ENCODE measurements at places on chromosomes 16 and 17.
A peak's percentile ranks its signal among the peaks of the same experiment; 100 is the strongest.

DNA sequence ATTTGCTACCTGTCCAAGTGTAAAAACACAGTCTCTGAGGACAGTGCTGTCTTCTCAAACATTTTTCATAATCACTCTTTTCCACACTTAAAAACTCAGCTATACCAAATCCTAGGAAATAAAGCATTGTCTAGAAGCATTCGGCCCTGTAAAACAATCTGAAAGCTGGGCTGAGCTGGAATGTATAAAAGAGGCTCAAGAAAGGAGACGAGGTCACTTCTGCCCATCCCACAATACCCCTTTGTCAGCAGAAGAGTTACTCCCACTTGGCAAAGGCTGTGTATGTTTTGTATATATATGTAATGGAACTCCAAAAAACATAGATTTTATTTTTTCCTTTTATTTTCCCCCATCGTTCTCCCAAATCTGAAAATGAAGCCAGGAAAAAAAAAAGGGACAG, 43.9 kb downstream of the STH start:
- no peak for DNase-seq

DNA sequence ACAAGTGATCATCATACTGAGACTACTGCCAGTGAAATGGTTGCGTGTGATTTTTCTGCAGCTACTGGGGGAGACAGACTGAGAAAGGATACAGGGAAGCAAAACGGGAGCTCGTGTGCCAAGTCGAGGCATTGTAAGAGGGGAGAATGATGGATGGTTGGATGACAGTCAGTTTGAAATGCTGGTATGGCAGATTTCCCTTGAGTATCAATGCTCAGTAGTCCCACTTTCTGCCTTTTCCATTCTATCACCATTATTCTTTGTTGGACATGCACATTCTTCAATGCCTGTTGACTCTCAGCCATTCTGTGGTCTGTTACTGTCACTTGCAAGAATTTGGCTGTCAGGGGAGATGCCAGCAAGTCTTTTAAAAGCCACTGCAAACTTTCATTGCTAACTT, 510.6 kb upstream of the RBFOX1 start:
- DNase-seq = no peak

DNA sequence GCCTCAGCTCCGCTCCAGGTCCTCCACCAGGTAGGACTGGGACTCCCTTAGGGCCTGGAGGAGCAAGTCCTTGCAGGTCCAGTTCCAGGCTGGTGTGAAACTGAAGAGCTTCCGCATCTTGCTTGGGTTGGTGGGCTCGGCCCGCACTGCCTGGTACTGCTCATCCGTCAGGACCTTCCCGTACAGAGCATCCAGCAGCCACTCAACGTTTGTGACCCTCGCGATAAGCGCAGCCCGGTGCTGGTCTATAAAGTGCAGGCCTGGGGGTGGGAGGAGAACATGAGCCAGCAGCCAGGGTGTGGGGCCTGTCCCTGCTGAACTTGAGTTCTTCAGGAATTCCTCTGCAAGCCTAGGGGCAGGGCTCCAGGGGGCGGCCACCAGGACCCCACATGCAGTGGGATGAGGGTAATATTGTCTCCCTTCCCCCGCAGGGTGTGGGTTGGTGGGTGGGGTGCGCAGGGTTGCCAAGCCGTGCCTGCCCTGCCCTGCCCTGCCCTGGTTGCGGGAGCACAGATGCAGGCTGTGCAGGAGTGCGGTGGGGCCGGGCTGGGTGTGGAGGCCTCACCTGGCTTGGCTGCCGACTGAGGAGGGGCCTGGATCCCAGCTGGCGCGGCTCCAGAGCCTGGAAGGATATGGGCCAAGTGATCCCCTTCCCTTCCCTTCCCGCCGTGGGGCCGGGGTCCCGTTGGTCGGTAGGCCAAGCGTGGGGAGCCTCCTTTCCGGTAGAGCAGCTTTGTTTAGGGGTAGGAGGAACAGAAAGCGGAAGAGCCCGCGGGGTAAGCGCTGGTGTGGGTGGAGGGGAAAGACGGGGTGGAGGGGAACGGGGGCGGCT, 762 bp downstream of the PYCARD start:
- DNase-seq = peak; percentile 36

- DNase-seq = no peak
Observed at GRCh38 chr17:82926081-82926480, 86.3 kb upstream of the ZNF750 start.

GRCh38 chr17:29019475-29020181, 13.8 kb upstream of the SEZ6 start:
- no peak for DNase-seq

DNA sequence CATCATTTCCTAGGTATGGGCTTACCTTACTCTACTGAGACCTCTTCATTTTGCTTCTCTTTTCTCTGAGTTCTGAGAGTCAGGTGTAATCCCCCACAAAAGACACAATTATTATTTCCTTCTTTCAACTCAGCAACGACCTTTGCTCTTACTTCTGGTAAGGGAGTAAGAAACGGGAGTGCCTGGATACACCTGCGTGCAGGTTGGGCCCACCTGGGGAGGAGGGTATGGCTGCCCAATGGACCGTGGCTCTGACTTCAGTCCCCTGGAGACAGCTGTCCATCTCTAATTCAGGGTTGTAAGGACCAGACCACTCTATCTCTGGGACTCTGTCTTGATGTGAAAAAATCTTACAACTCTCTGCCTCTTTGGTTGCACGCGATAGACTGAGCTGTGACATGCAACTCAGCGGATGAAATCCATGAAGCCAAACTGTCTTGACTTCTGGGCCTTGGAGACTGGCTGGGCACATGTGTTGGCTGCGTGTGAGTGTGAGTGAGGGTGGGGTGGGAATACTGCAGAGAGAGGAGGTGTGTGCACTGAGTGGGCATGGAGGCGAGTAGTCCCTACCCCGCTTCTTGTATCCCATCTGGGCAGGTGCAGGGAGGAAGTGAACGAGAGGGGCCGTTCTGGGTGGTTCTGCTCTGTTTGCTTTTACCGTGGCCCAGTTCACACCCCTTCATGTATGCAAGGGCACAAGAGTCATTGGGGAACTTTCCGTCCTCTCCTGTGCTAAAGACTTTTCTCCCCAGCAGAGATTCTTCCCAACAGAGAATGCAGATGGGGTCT, 1.2 kb downstream of the TMEM238L start:
- no peak for DNase-seq

DNA sequence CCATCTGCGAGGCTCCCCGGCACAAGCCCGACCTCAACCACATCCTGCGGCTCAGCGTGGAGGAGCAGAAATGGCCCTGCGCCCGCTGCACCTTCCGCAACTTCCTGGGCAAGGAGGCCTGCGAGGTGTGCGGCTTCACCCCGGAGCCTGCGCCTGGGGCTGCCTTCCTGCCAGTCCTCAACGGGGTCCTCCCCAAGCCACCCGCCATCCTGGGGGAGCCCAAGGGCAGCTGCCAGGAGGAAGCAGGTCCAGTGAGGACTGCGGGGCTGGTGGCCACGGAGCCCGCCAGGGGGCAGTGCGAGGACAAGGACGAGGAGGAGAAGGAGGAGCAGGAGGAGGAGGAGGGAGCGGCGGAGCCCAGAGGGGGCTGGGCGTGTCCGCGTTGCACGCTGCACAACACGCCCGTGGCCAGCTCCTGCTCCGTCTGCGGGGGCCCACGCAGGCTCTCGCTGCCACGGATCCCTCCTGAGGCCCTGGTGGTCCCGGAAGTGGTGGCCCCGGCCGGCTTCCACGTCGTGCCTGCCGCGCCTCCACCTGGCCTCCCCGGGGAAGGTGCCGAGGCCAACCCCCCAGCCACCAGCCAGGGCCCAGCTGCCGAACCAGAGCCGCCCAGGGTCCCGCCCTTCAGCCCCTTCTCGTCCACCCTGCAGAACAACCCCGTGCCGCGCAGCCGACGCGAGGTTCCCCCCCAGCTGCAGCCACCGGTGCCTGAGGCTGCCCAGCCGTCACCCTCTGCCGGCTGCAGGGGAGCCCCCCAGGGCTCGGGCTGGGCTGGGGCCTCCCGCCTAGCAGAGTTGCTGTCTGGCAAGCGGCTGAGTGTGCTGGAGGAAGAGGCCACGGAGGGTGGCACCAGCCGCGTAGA, 13.1 kb upstream of the PRR35 start:
- peak; percentile 59 for DNase-seq

GRCh38 chr17:36894177-36894576, 43.1 kb upstream of the LHX1 start:
- no peak for DNase-seq

- peak; percentile 25 for DNase-seq
Observed at GRCh38 chr16:4272114-4272956, 488 bp downstream of the TFAP4 start.

- DNase-seq = no peak
Observed at GRCh38 chr17:1082579-1082978, 85.7 kb downstream of the TIMM22 start.

GRCh38 chr17:73794336-73794735, 150.1 kb upstream of the SDK2 start:
- no peak for DNase-seq

GRCh38 chr16:79430191-79430678, 170.3 kb downstream of the MAF start:
- DNase-seq = no peak

DNA sequence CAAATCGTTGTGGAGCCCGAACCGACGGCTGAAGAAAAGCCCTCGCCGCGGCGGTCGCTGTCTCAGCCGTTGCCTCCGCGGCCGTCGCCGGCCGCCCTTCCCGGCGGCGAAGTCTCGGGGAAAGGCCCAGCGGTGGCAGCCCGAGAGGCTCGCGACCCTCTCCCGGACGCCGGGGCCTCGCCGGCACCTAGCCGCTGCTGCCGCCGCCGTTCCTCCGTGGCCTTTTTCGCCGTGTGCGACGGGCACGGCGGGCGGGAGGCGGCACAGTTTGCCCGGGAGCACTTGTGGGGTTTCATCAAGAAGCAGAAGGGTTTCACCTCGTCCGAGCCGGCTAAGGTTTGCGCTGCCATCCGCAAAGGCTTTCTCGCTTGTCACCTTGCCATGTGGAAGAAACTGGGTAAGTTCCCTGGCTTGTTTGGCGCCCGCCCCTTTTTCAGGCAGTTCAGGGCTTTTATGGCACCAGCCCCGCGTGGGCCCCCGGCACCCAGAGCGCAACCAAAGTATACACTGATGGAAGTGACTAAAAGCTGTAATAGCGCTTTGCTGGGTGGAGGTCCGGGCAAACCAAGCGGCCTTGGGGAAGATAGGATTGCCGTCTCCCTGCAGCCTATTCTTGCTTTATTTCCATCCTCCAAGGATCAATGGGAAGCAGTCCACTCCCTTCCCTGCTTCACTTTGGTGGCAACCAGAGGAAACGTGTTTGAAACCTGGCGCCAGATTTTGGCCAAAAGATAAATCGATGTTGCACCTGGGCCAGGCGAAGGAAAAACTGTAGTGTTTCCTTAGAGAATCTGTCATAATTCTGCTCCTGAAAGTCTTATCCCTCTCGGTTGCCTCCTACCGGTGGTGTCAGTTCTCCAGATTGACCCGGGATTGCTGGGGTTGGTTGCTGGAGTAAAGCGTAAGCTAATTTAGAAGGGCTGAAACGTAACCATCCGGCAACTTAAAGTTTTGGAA, 775 bp downstream of the PPM1D start:
- peak; percentile 42 for DNase-seq

DNA sequence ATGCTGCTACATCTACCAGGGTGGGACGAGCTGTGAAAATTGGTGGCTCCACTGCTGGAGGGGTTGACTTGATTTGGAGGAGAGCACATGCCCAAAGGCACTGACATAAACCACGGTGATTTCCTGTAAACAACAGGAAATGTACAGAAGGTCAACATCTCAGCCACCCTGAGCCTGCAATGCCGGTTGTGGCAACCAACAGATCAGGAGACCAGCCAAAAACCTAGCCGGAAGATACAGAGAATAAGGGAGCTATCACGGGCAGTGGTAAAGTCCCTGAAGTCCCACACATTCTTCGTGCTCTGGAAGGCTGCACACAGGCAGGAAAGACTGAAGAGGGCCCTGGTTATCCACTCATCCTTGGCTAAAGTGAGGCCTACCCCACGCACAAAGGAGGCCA, 56.2 kb downstream of the ADCY9 start:
- DNase-seq = no peak

- no peak for DNase-seq
Observed at GRCh38 chr16:88702371-88703210, 3.6 kb downstream of the RNF166 start.

- no peak for DNase-seq
Observed at GRCh38 chr16:87918338-87918737, 18.0 kb downstream of the CA5A start.

- DNase-seq = no peak
Observed at GRCh38 chr16:53089434-53090285, 34.9 kb downstream of the CHD9 start.

DNA sequence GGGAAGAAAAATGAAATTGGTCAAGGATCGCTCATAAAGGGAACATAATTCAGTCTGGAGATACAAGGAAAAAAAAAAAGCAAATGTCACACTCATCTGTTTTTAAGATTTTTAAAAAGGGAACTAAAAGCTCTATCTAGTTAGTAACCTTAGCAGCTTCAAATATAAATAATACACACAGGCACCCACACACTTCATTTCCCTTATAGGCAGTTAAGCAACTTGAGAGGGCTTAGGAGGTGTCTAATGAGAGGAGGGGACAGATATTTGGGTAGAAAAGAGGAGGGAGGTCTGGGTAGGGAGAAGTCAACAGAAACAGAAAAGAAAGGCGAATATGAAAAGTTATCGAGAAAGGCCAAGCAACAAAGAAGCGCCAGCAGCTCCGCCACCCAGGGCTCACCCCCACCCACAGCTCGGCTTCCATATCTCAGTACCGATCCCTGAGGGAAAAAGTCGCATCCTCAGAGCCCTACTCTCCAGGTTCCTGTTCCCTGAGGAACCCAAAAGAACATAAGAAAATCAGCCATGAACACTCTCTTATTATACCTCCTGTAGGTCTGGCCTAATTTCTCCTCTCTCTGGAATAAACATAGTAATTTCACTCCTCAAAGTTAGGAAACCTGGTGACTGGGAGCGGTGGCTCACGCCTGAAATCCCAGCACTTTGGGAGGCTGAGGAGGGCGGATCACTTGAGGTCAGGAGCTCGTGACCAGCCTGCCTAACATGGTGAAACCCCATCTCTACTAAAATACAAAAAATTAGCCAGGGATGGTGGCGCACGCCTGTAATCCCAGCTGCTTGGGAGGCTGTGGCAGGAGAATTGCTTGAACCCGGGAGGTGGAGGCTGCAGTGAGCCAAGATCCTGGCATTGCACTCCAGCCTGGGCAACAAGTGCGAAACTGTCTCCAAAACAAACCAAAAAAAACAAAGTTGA, 69.6 kb upstream of the RCVRN start:
- no peak for DNase-seq

- no peak for DNase-seq
Observed at GRCh38 chr16:19297454-19297853, 11.9 kb downstream of the CLEC19A start.

Measured in CD4-positive, alpha-beta T cell treated with Interferon gamma for 1 hour (primary cell).